Coronary artery (tissue), 2 donors: ENCODE measurements at places on chromosomes 7 and 10.
A peak's percentile ranks its signal among the peaks of the same experiment; 100 is the strongest.

GRCh38 chr10:50885097-50885859, at the start of gene A1CF:
A1CF (minus strand) TSS chr10:50885627; CDS start chr10:50859940, 25,687 bp downstream.
- no peak for DNase-seq

GRCh38 chr10:47301833-47302232, 1.8 kb downstream of the GDF10 start:
- DNase-seq, result no peak

DNA sequence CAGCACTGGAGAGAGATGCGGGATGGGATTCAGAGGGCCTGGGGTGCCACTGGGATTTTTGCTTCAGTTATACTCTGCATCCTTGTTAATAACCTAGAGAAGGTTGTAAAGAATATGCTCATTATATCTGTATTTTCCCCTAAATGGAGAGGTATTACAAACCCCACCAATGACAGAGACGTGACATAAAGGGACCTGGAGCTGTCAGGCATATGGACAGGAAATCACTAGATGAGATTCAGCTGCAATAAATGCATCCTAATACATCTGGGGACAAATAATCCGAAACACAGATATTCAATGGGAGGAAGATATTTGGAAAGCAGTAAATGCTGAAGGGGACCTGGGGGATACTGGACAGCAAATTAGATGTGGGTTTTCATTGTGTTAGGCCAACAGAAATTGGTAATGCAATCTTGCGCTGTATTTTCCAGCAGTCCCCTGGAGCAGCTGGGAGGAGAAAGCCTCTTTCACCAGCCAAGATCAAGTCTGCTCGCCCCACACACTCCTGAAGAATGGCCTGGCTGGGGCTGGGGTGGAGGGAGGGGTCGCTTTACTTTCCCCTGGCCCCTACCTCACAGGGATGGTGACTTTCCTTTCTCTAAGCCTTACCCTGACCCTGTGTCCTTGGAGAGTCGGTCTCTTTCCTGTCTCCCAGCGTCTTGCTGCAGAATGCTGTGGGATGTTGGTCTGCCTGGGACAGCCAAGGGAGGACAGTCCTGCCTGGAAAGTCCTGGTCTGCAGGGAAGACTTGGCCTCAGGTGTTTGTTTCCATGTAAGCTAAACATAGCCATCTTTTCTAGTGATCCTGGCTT, 653.8 kb downstream of the LRMDA start:
- DNase-seq, result no peak

DNA sequence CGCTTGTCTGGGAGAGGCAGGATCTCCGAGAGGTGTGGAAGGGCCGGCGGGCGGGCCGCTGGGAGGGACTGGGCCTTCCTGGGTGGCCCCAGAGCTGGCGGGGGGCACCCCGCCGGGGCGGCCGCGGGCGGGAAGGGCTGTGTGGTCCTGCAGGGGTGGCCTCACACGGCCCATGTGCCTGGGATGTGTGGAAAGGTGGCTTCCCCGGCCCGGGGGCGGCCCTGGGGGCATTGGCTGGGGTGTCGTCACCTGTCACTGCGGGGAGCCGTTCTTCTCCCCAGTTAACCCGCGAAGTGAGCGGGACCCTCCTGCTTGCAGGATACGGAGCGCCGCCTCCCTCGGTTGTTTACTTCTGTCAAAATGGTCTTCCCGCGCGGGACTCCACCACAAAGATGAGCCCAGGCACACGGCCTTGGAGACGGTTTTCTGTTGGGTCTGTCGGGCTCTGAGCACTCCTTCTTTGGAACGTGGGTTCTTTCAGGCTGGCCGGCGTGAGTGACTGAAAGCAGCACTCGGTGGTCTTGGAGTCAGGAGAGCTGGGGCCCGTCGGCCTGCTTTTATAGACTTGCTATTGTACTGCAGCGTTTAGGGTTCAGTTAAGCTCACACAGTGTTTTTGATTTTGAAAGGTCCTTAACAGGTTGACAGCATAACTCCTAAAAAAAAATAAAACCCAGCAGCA, 700 bp downstream of the SMC3 start:
- peak; percentile 73 for DNase-seq

DNA sequence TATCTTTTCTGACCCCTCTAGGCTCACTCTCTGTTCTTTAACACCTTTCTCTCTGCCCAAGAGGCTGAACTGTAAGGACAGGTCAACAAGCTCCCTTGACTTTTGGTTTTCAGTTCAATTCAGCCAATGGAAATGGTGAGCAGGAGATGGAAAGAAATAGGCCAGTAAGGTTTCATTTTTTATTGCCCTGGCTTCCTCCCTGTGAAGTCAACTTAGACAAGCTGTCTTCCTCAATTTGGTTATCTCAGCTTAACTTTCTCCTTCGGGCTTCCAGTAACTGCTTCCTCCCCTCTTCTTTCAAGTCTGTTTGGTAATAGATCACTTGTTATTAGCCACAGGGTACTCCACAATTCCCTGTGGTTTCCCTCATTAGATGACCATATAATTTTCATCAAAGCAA, 19.7 kb downstream of the LIPK start:
- DNase-seq, result no peak

GRCh38 chr7:120586571-120586970, 271.4 kb downstream of the TSPAN12 start:
- no peak for DNase-seq

DNA sequence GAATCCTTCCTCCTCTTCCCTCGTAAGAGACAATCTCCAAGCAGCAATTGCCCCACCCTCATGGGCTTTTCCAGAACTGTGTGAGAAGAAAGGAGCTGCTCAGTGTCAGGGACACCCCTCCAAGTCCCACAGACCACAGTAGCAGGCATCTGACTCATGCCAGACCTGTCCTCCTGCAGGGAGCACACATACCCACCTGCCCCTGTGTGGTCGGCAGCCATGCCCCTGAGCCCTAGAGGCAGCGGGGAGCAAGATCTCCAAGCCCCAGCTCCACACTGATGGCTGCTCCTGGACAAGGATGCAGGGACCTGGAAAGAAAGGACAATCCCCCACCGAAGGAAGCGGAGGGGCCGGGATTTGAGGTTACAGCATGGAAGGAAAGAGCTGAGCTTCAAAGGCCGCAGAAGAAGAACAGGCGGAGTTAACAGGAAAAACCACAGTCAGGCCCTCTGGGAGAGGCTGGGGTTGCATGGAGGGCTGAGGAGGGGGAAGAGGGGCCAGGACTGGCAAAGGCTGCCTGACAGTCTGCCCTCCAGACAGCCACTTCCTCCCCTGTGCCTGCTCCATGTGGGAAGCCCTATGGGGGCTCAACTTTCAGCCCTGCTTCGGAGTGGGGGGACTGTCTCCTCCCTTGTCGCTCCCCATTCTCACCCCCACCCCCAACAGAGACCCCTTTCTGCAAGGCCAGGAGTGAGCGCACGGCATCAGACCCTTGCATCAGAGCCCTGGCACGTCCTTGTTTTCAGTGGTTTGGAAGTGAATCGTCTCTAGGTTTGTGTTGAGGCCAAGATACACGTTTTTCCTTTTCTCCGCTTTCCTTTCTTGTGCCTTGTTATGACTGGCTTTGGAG, 46.8 kb downstream of the ASB13 start:
- DNase-seq, result no peak

GRCh38 chr10:29486433-29486832, 148.3 kb downstream of the SVIL start:
- no peak for DNase-seq

GRCh38 chr7:880450-880849, 4.1 kb downstream of the GET4 start:
- DNase-seq, result no peak

DNA sequence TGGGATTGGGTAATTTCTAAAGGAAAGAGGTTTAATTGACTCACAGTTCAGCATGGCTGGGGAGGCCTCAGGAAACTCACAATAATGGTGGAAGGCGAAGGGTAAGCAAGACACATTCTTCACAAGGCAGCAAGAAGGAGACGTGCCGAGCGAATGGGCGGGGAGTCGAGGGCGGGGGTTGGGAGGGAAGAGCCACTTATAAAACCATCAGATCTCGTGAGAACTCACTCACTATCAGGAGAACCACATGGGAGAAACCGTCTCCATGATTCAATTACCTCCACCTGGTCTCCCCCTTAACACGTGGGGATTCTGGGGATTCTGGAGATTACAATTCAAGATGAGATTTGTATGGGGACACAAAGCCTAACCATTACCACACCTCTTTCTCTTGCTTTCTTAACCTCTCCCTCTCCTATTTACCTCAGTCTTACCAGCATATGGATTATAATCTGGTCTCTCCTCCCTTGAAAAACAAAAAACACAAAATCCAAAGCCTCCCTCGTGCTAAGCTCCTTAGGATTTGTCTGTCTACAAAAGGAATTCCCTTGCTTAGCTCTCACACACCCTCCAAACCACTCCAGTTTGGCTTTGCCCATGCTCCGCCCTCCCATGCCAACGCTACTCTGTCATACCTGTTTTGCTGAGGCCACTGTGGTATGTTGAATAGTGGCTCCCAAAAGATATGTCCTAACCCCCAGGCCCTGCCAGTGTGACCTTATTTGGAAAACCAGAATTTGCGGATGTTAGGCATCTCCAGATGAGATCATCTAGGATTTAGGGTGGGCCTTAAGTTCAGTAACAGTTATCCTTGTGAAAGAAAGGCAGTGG, 19.6 kb upstream of the EFCAB10 start:
- DNase-seq, result no peak

GRCh38 chr10:493391-494148, 195.9 kb downstream of the DIP2C start:
- no peak for DNase-seq

DNA sequence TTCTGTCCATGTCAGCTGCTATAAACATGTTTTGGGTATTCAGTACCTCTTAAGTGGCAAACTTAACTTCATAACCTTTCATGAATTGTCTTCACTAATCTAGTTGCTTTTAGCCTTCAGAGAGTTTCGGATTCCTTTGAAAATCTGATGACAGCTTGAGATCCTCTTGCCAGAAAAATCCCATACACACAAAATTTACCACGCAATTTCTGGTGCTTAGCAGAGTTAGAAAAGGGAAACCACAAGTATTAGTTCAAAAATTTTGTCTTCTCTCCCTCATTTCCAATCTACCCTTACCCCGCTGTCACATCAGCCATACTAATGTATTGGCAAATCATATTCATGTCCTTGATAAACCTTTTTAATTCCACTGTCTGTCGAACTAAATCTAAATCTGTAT, 72.7 kb upstream of the TMEM106B start:
- no peak for DNase-seq

DNA sequence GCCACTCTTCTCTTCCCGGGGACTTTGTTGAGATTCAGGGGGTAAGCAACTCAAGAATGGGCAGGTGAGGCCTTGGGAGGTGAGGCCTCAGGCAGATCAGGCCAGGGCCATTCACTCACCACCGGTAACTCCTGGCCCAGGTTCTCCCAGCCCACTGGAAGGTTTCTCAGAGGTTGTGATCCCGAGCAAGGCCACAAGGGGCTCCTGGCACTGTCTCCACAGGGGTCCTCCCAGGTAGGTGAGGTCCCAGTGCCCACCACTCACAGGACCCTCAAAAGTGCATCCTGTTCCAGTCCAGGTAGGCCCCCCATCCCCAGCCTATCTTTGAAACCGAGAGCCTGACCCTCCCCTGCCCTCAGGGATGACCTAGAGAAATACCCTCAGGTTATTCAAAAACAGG, 236.1 kb downstream of the BUB3 start:
- no peak for DNase-seq

GRCh38 chr10:88901206-88901983, 21.4 kb downstream of the STAMBPL1 start:
- no peak for DNase-seq

- DNase-seq, result no peak
Observed at GRCh38 chr7:154795014-154795413, 207.9 kb downstream of the PAXIP1 start.

DNA sequence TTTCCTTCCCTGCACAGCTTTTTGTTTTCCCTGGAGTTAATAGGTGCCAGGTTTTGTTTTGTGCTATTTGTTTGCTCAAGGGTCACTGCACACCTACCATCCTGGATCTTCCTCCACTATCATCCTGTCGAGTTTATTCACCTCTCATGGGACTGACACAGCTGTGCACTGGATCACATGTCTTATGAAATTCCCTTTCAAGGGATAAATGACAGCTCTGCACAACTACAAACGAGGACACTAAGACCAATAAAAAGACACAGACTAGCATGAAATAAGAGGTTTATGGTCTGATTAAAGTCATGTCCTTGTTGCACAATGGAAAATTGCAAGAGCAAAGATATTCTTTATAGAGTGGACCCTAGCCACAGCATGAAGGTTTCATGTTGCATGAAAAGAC, 76.7 kb upstream of the SFMBT2 start:
- no peak for DNase-seq

DNA sequence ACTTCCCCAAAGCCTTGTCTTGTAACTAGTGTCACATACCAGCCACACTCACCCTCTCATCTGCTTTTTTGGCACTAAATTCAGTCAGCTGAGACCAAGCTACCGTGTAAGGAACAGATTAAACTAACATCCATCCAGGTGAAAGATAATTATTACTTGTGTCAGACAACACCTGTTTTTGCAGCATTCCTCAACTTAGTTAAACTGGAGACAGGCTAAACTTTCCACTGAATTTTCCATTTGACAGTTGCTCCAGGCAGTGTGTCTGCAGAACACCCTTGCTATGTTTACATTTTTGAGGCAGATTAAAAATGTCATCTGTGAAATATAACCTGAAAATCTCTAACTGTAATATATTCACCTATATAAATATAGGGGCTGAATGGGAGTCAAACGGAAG, 73.6 kb downstream of the CYP26A1 start:
- DNase-seq, result no peak

DNA sequence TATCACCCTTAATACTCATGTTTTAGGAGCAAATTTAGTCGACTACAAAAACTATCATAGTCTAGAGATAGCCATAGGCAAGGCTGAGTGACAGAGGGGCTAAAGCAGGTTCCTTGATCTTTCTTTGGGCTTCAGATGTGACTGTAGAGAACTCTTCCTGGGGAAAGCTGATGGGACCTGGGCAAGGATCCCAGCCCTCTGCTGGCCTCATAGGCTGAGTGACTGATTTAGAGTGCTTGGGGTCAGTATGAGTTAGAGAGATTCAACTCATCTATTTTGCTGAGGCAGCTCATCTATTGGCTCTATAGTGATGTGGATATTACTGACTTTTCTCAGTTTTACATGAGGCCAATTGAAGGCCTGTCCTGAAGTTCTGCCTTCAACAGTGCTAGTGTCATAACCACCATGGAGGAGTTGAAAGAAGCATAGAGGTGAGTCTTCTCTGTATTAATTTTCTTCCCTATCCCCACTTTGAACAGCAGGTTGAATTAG, 81.6 kb downstream of the SAMD9 start:
- DNase-seq, result no peak

GRCh38 chr7:87359366-87359765, 13.9 kb downstream of the CROT start:
- no peak for DNase-seq

GRCh38 chr10:48651293-48651692, 33.4 kb upstream of the WDFY4 start:
- DNase-seq, result no peak

GRCh38 chr10:92240289-92241157, 50.4 kb downstream of the CPEB3 start:
- no peak for DNase-seq
